Fibroblast of gingiva (primary cell): ENCODE measurements at places on chromosomes 5 and 9.
A peak's percentile ranks its signal among the peaks of the same experiment; 100 is the strongest.

GRCh38 chr5:99995407-99995806, 539.8 kb upstream of the FAM174A start:
- no peak for DNase-seq

DNA sequence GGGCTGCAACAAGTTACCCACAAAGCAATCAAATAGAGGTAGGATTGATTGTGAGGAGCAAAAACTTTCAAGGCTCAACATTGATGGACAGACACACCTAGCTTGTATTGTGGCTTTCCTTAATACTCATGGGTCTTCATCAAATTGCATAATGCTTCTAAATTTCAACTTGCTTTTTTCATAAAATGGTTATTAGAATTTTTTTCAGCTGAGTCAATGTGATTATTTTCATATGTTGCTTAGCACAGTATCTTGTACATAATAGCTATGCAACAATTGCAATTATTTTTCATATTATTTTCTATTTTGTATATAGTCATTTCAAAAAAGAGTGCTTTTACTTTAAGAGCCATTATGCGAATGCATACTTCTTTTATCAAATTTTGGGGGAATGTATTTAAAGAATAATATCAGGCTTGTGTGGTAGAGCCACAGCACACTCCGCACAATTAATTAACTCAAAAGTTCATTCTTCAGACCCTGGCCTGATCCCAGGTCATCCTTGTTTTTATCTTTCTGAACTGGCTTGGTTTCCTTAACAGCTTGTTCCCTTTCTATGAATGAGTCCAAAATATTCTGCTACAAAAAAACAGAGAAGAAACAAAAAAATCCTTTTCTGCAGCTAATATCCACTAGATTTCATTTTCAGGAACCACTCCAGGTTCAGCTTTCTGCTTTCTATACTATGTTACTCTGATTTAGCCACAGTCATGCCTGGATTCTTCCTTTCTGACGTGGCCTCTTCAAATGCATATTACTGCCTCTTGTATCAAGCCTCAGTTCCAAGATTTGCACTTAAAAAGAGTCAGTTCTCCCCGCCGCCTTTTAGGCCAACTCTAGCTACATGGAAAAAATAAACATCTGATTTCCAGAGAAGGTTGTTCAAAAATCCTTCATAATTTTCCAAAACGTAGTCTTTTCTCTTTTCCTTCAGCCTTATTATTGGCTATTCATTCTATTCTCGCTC, 45.3 kb upstream of the CDH9 start:
- DNase-seq = no peak

DNA sequence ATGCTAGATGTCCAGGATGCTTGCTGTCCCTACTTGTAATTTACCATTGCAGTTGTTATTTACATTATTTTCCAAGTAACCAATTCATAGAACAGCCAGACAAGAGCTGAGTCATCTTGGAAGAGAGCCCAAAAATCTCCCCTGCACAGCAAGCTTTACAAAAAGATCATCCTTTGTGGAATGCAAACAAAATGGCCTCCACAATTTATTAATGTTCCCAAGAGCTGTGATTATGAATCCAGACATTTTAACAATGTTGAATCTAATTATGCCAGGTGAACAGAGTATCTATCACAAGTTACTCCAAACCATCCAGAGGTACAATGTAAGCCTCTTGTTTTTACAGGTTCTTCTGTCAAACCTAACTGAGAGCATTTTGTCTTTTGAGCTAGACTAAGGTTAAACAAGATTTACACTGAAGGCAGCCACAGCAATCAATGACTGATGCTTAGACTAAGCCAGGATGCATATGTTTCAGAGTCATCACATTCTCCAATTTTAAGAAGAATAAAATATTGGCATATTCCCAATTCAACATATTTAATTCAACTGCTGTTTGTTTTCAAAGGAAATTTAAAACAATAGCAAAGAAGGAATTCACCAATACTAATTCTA, 95.3 kb upstream of the SLC12A2 start:
- peak; percentile 83 for DNase-seq

GRCh38 chr9:89792189-89793123, 187.6 kb downstream of the GADD45G start:
- no peak for DNase-seq

DNA sequence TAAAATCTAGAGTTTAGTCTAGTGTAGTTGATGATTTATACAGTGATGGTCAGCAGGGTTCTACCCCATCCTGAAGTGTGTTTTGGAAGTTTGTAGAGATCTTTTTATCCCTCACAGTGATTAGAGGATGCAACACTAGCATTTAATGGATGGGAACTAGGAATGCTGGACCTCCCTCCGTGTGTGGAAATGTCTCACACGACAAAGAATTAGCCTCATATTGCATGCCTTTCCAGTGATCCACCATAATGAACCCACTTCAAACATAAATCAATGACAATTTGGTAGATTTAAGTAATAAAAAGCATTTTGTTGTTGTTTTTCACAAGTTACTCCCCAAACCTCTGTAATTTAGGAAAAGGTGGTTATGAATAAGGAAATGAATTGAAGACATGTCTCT, 82.5 kb upstream of the LMNB1 start:
- no peak for DNase-seq

DNA sequence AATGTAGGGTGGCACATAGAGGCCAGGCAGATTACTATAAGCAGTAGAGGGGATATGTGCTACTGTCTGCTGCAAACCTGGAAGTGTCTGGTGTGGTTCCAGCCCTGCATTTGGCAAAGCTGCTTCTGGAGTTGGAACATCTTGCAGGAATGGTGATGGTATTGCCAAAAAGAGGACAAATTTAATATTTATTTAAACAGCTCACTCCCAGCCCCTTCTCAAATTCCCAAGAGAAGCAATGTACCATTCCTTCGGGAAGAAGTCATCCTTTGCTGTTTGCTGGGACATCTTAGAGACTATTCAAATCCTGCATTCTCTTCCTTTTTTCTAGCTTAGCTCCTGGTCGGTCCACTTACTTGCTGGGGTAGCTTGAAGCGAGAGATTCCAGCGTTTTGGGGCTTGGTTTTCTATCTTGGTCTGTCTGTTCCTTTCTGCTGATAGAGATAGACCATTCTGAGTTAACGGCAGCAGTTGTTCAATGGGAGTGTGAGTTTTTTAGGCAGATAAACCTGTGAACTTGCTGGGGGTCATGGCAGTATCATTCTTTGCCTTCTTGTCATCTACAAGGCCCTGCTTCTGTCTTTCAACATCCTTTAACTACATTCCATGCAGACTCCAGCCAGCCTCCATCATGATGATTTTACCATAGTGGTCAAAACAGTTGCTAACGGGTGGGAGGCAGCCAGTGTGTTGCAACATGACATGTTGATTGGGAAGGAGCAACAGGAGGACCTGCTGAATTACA, 69.9 kb downstream of the RCL1 start:
- DNase-seq = peak; percentile 69

- peak; percentile 98 for DNase-seq
These were observed 469 bp upstream of the HSDL2 start for GRCh38 chr9:112379177-112380101.

DNA sequence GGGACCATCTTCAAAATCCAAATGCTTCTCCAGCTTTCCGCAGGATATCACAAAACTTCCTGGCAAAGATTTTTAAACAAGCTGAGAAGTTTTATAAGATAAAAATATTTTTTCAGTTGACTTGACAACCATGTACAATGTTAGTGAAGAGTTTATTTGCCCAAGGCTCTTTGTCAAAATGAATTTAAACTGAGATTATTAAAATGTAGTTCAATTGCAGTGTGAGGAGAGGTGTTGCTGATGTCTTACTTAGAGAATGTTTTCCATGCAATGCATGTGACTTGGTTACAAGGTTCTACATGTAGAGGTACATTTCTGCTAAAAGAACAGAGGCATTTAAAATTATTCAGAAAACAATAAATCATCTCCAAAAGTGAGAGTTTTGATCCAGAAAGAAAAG, 131.4 kb upstream of the MINAR2 start:
- DNase-seq = no peak

GRCh38 chr5:149765932-149766331, 35.8 kb downstream of the PPARGC1B start:
- DNase-seq = no peak

GRCh38 chr9:108530141-108530540, 325.6 kb downstream of the ACTL7B start:
- no peak for DNase-seq

GRCh38 chr5:172276214-172276613, 7.3 kb downstream of the UBTD2 start:
- peak; percentile 87 for DNase-seq

DNA sequence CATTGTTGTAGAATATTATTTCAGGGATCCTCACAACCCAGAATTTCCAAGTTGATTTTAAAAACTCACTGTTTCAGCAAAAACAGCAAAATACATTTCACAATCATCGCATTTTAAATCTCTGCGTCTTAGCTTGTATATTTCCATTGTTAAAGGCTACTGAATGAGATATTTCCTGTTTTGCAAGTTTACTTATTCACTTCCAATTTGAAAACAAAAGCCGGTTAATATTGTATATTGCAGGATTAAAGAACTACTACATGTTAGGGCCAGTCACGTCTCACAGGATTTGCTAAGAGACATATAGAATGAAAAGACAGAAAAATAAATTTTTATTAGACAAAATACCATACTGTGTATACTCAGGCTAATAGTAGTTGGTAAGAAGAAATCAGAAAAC, 395.9 kb upstream of the CDH9 start:
- no peak for DNase-seq

- DNase-seq = peak; percentile 66
These were observed 662.1 kb upstream of the FTMT start for GRCh38 chr5:121189342-121190305.

- peak; percentile 25 for DNase-seq
These were observed 2.6 kb upstream of the F2RL1 start for GRCh38 chr5:76816110-76816831.

GRCh38 chr9:137046088-137046787, at the start of gene NPDC1:
Gene NPDC1, minus strand, starts transcription at chr9:137046177. Its CDS starts 188 bp downstream, at chr9:137045989.
- DNase-seq = peak; percentile 39

- no peak for DNase-seq
These were observed 142.3 kb downstream of the MARCHF11 start for GRCh38 chr5:16037121-16037845.

DNA sequence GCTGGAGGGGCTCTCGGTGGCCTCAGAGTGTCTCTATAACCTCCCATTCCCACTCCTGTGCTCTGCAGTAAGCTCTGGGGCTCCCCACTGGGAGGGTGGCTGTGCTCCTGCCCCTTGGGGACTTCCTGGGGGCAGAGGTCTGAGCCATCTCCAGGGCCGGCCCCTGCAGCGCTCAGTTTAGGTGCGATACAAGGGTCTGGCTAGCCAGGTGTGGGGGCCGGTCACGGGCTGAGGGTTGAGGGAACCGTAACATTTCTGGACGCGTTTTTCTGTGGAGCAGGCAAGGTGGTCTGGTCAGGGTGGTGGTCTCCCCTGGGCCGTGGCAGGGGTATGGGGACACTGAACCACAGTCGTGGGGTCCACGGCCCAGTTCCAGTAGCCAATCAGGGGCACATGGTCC, 38.0 kb upstream of the SLC6A19 start:
- no peak for DNase-seq

DNA sequence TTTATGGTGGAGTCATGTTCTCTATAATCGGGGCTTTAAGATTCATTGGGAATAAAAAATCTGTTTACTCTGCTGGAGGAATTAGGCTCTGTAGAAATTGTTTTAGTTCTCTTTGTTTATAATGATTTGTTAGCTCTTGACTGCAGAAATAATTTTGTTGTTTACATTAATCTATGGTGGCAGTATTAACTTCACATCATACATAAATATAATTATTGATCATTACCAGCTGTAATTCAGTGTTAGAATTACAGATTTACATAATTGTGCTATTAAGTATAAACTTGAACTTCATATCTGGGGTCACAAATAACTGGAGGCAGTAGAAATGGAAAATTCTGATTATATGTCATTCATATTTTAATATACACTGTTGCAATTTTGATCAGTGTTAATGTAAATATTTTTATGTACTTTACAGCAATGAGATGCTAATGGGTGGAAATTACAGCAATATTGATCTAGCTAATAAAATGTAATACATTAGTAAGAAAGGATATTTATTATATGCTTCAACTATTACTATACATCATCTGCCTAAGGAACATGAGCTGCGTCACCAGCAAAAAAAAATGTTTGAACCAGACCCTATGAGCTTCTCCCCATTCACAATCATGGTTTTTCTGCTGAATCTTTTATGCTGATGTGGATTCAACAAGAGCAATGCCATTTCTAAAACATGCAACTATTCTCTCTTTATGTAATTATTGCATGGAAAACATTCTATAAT, 846.6 kb downstream of the NR2F1-AS1 start:
- no peak for DNase-seq

DNA sequence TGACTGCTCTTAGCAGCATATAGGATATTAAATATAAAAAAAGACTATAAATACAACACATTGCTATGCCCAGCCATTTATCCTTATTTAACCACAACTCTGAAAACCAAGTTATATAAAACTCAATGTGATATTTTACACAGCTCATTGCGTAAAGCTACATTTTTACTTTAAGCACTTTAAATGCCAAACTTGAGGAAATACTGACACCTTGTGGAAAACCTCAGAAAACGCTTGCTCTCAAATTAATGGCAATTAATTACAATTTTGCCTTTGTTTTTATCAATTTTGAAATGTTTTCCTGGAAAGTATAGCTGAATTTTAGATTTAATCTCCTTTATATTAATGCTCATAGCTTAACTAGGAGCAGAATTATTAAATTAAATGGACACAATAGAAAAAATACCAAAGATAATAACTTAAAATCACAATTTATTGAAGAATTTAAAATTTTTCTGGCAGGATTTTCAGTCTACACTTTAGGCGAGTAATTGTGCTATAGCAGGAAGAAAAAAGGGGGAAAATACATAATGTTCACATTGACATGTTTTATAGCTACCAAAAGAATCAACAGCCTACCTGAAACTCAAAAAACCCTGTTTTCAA, 25.2 kb upstream of the PLAC8L1 start:
- peak; percentile 31 for DNase-seq

- no peak for DNase-seq
These were observed 270.5 kb downstream of the OSTF1 start for GRCh38 chr9:75358846-75359245.

- no peak for DNase-seq
These were observed 482.3 kb downstream of the SPOCK1 start for GRCh38 chr5:137016783-137017324.

DNA sequence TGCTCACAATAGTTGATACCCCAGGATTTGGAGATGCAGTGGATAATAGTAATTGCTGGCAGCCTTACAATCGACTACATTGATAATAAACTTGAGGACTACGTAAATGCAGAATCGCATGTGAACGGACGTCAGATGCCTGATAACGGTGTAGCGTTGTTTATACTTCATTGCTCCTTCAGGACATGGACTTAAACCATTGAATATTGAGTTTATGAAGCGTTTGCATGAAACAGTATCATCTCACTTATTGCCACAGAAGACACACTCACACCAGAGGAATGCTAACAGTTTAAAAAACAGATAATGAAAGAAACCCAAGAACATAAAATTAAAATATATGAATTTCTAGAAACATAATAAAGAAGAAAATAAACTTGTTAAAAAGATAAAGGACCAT, 101.6 kb downstream of the GABBR2 start:
- peak; percentile 16 for DNase-seq

DNA sequence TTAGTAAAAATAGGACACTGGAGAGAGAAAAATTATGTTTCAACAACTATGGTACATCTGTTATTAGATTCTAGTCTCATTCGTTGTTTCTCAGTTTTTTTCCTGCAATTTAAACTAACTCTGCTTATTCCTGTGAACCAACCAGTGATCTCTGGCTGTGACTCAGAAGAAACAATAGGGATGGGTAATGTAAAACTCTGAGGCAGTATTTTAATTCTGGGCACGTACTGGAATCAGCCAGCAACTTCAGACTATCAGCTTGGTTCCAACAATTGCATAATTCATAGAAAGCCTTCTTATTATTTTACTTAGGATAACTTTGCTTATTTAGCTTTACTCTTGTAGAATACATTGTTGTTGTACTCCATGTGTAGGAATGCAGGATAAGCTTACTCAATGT, 28.8 kb downstream of the MLLT3 start:
- DNase-seq = peak; percentile 84
